Cardiac muscle cell (in vitro differentiated cells and primary cell): ENCODE measurements at places on chromosomes 11 and 22. TPM values are rescaled to one million over a fixed set of nuclear protein-coding genes. Genes with fewer than 3 reads are reported as not detected.
A peak's percentile ranks its signal among the peaks of the same experiment; 100 is the strongest.

DNA sequence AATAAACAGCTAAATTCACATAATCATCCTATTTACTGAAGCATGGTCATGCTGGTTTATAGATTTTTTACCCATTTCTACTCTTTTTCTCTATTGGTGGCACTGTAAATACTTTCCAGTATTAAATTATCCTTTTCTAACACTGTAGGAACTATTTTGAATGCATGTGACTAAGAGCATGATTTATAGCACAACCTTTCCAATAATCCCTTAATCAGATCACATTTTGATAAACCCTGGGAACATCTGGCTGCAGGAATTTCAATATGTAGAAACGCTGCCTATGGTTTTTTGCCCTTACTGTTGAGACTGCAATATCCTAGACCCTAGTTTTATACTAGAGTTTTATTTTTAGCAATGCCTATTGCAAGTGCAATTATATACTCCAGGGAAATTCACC lies 10.7 kb downstream of the RAG1 start:
- H3K27ac ChIP-seq = no peak overlapping the region
- DNase-seq = no peak
- H3K27me3 ChIP-seq = no peaks in the 10 kb centered on the region
- H3K36me3 ChIP-seq = no peaks in the 10 kb centered on the region
- no peak overlapping the region for H3K4me3 ChIP-seq
- no peaks in the 10 kb centered on the region for H3K4me1 ChIP-seq

The RNF26 gene
- 7.3 and 18.6 TPM in 2 replicates for total RNA-seq

The RFPL1 gene
- total RNA-seq = not detected in 2 replicates

GRCh38 chr22:20244691-20245576 lies 23.2 kb downstream of the RTN4R start:
- DNase-seq = no peak
- H3K4me3 ChIP-seq = no peak overlapping the region
- H3K27me3 ChIP-seq = no peaks in the 10 kb centered on the region
- peaks cover 45% of the 10 kb centered on the region for H3K4me1 ChIP-seq

The SAC3D1 gene
- total RNA-seq = 22.3 and 24.6 TPM in 2 replicates

- H3K27ac ChIP-seq = no peak overlapping the region
- peaks cover 11% of the 10 kb centered on the region for H3K4me1 ChIP-seq
- H3K4me3 ChIP-seq = no peak overlapping the region
- H3K36me3 ChIP-seq = no peaks in the 10 kb centered on the region
- no peak for DNase-seq
- no peaks in the 10 kb centered on the region for H3K27me3 ChIP-seq
Observed at GRCh38 chr11:2797121-2797711, 88.4 kb downstream of the CDKN1C start.

- no peaks in the 10 kb centered on the region for H3K36me3 ChIP-seq
- no peaks in the 10 kb centered on the region for H3K27me3 ChIP-seq
- peaks cover 5% of the 10 kb centered on the region for H3K4me1 ChIP-seq
- H3K4me3 ChIP-seq = no peak overlapping the region
- peak; percentile 56 for DNase-seq
Observed at GRCh38 chr11:112882494-112883381, 78.5 kb upstream of the NCAM1 start.

The OR4A16 gene
- not detected in 2 replicates for total RNA-seq

The NFAM1 gene
- 0.67 and 2.1 TPM in 2 replicates for total RNA-seq

GRCh38 chr11:88292171-88292843 lies 45.2 kb downstream of the CTSC start:
- peaks cover 4% of the 10 kb centered on the region for H3K36me3 ChIP-seq
- no peaks in the 10 kb centered on the region for H3K27me3 ChIP-seq
- DNase-seq = peak; percentile 51
- no peak overlapping the region for H3K27ac ChIP-seq
- H3K4me1 ChIP-seq = peaks cover 5% of the 10 kb centered on the region

DNA sequence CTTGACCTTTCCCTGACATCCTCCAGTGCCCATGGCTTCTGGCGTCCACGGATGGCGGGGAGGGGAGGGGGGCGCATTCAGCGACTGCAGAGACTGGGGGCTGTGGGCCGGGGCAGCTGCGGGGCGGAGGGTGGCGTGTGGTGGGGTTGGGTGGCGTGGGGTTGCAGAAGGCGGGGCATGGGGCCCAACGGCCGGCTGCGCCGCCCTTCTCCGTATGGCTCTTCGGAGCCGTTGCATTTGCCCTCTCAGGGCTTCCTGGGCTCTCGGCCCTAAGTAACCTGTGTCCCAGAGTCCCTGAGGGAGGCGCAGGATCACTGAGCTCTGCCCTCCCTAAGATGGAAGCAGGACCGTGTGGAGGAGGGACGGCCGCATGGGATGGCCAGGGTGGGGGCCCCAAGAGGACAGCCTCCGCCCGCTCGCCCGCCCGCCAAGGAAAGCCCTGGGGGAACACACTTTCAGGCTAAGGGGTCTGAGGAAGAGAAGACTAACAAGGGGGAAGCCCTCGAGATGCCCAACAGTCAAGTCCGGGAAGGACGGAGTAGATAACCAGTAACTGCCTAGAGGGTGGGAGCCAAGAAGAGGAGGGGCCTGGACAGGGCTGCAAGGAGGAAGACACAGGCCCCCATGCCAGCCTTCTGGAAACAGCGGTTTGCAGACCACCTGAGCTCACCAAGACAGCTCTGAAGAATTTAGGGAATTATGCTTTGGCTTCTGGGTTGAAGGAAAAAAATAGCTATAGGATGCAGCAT lies 9.2 kb upstream of the AIFM3 start:
- peaks cover 21% of the 10 kb centered on the region for H3K27me3 ChIP-seq
- H3K36me3 ChIP-seq = peaks cover 10% of the 10 kb centered on the region
- DNase-seq = peak; percentile 41
- no peak overlapping the region for H3K27ac ChIP-seq

- H3K27ac ChIP-seq = no peak overlapping the region
- H3K27me3 ChIP-seq = peaks cover 35% of the 10 kb centered on the region
- no peak overlapping the region for H3K4me3 ChIP-seq
Observed at GRCh38 chr11:92222701-92223100, 1.9 kb upstream of the FAT3 start.

The UBQLNL gene
- total RNA-seq = 0.92 and 3.4 TPM in 2 replicates

DNA sequence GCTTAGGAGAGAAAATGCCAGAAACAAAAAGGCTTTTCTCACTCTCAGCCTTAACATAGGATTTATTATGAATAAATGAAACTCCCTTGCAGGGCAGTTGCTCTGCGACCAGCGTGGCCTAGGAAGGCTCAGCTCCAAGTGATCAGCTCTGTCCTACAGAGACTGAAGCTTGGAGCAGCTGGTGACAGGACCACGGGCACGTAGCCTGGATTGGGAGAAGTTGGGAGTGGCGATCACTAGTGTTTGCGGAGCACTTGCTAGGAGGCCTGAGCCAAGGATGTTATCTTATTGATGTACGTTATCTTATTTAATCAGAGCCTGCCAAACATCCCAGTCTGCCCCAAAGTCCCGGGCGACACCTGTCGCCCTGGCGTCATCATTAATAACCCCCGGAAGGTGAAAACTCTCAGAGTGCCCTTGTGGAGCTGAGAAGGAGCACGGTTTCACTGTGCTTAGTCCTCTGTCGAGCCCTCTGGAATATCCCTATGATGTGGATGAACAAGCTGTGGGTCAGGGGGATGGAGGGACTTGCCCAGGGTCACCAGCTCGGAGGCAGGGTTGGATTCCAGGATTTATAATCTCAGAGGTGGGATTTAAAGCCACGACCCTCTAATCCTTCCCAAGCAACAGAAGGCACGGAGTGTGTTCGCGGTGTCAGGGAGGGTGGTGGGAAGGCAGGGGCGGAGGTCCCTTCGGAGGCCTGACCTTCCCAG lies 40.8 kb upstream of the SMIM38 start:
- no peak for DNase-seq
- H3K27ac ChIP-seq = no peak overlapping the region
- no peak overlapping the region for H3K4me3 ChIP-seq

The KDELR3 gene
- total RNA-seq = 13.1 and 19.7 TPM in 2 replicates

DNA sequence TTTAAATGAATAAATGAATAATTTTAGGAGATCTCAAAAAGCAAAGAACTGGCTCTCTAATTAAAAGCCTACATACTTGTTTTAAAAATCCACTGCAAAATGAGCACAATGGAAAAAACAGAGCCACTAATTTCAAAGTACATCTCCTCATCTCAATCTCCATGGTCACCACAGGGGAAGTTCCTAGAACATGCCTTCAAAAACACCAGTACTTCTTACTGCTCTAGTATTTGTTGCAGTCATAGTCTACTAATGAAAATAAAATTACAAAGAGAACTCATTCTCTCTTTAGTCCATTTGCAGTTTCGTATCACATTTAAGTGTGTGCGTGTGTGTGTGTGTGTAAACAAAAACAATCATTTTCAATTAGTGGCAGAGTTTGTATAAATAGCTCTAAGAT lies 54.0 kb downstream of the PIK3C2A start:
- H3K4me3 ChIP-seq = no peak overlapping the region
- DNase-seq = no peak
- H3K4me1 ChIP-seq = no peaks in the 10 kb centered on the region
- H3K27me3 ChIP-seq = no peaks in the 10 kb centered on the region

The SLC25A45 gene
- 3.0 and 4.8 TPM in 2 replicates for total RNA-seq
